Amniotic epithelial cell (primary cell): ENCODE measurements at places on chromosomes 13 and 19.

GRCh38 chr13:114043421-114044053 is 69.7 kb upstream of the C13orf46 start:
- peak; percentile 93 for DNase-seq

DNA sequence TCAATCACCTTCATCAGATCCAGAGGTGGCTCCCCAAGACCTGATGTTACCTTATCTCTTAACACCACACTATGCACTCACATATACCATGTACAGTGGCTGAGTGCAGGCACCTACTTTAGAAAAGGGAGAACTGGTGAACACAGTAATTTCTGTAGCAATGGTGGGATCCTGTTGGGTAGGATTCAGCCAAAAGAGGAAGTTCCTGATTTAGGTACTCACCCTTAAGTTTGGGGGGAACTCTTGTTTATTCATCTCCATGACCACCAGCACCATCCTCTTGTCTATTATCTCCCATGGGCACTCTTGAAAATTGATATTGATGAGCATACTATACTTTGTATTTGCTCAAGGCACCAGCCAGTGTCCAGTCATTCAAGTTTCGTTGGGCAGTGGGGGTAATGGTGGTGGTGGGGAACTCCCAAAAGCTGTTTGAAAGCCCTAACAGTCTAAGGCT is 324.4 kb downstream of the LMO7 start:
- DNase-seq, result no peak

- no peak for DNase-seq
Measured at GRCh38 chr19:30083125-30083681, 141.2 kb downstream of the URI1 start.

GRCh38 chr13:75864718-75865117 is 228.6 kb downstream of the LMO7 start:
- DNase-seq, result peak; percentile 99

DNA sequence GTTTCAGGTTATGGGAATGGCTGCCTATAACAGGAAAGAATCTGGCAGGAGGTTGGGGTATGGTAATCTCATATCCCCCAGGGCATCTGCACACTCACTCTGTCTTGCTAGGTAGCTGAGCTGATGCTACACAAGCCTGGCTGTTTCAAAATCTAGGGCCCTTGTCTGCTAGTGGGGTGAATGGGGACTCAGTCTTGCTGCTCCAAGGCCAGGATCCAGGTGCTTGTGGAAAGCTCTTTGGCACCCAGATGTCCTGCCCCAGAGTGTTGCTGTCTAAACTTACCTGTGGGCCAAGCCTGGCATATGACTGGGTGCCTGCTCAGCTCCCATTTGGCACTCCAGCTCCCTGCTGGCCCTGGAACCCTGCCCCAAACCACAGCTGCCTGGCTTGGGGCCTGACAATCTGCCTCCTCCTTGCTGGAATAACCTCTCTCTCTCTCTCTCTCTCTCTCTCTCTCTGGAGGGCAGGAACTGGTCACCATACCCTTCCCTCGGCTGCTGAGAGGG is 158.1 kb upstream of the TSC22D1 start:
- peak; percentile 27 for DNase-seq
